Stimulated activated CD8-positive, alpha-beta memory T cell treated with anti-CD3 and anti-CD28 coated beads, Interleukin-2, amount 100 ng/mL, for 1 hour (primary cell): ENCODE measurements at places on chromosomes 4 and X.

DNA sequence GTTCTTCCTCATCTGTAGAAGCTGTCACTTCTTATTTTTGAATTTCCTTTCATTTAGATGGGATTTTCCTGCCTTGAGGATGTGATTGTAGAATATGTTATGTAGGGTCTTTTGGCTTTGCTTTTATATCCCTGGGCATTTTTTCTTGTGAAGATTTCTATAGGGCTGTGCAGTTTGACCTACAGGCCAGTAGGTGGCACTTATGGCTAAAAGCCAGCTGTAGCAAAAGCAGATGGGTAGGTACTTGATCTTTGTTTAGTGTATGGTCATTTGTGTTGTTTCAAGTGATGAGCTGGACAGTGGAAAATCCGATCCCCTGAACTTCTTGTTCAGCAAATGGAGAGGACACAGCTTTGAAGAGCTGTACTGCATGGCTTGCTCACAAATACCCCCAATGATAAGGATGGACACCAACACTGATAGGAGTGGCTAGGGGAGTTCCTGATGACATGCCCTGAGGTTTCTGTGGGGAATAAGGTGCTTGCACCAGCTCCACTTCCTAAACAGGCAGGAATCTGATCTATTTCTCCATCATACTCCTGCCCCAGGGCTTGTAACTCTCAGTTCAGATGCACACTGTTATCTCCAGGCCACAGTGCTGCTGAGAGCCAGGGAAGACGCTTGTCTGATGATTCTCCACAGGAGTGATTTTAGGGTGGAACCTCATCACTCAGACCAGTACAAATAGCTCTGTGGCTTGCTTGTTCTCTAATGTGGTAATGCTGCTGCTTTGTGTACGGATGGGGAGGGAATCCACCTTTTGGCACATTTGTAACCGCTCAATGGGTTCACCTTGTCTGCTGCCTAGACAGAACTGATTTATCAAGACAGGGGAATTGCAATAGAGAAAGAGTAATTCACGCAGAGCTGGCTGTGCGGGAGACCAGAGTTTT lies 417.1 kb upstream of the MAGEB16 start:
- no peak for DNase-seq

DNA sequence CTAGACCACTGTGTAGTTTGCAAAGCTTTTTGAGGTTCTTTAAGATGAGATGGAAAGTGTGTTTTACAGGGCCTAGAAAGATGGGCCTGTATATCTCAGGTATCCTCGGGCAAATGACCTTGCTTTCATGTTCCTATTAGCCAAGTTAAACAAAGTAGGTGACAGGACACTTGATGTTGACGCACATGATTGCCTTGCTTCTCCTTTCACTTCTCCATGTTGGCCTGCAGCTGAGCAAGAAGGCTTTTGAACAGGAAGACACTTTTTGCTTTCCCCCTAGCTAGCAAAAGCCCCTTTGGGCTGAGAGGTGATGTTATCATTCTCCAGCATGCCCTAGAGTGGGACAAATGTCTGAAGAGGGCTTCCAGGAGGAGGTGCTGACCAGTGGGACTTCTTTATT lies 202.1 kb downstream of the GPC3 start:
- DNase-seq: no peak

- DNase-seq: no peak
These were observed 40.9 kb downstream of the EGF start for GRCh38 chr4:109953556-109953955.

DNA sequence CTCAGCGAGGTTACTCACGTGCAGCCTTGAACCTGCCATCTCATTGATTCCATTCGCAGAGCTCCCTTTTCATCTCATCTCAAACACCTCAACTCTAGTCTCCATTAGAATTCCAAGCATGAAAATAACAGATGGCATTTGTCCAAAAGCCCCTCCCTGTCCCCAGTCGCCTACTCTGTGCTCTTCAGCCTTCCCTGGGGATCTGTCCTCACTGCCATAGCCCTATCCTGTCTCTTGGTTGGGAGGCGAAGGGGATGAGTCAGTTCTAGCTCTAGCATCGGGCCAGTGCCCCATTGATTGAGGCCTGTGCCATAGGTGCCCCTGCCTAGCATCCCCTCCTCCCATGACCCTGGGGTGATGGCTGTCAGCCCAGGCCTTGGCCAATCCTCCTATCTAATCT lies 134.0 kb upstream of the PJA1 start:
- DNase-seq: no peak

DNA sequence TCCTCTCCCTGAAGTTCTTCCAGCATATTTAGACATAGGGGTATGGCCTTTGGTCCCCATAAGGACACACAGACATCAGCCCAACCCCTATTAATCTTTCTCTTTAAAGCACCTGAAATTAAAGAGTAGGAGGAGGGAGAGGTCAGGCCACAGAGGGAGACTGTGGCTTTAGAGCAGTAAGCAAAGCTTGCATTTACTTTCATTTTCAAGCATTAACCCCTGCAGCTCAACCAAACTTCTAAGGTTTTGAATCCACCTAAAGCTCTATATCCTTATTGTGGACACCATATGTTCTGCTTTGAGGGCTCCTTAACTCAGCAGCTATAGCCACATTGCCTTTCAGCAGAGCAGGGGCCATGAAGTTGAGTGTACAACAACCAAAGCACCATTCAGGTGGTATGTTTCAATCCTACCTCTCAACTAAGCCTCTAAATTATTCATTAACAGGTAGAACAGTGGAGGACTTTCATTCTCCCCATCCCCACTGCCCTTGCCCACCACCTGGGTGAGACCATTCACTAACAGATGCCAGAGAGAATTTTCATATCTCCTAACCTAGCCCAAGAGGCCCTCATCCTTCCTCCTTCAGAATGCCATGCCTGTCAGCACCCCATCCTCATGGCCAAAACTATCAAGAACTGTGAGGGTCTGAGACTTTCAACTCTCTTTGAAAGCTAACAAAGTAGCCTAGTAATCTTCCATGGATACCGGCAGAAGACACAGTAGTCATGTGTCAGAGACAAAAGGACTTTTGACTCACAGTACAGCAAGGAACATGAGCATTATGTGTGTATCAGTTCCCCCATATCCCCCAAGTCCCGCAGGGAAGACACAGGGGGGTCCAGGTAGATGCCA lies 20.8 kb downstream of the LIN54 start:
- DNase-seq: no peak

DNA sequence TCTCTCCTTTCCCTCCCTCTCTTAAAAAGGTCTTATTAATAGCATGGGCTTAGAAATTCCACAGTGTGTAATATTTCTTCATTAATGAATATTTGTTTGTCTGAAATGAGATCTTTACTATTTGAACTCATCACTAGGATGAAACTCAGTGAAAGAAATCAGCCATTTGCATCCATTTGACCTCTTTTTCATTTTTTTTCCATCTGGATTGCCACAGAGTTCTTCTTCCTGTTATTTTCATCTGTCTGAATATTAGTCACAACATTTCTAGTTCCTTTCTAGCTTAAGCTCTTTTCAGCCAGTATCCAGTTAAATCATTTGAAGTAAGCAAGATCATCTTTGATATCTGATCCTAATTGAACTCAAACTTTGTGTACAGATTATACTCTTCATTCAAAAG lies 69.2 kb upstream of the PLS3 start:
- no peak for DNase-seq

DNA sequence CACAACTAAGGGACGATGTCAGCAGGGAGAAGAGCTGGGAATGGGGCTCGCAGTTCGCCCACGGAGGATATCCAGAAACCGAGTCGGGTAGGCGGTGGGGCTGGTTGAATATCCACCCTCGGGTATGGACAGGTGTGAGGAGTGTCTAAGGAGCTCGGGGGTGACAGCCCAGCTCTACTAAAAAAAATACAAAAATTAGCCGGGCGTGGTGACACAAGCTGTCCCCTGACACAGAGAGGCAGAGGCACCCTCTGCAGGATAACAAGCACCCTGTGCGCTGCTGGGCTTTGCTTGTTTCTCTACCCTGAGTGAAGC lies 12.2 kb upstream of the ASMTL start:
- no peak for DNase-seq

DNA sequence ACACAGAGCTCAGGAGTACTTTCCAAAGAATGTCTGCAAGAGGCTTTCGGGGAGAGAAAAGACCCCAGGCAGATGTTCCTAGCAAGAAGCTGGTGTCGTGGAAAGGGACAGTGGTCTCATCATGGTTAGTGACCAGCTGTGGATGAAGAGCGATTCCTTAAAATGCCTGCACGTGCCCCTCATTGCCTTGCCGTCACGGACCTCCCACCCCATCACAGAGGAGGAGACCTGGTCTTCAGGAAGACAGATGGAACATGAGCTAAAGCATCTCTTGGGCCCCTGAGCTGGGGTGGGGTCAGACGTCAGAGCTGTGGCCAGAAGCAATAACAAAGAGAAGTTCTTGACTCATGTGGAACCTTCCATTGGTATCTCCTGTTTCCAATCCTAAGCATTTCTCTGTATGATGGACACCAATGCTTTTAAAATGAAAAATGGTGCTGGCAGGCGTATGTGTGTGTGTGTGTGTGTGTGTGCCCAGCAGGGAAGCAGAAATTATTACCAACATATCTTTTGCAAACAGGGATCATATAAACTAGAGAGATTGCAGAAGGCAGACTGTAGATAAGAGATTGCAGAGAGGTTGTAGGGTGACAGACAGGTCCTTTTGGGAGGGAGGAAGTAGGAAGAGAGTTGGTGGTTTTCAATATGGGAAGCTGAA lies 25.2 kb upstream of the ASMTL start:
- no peak for DNase-seq

DNA sequence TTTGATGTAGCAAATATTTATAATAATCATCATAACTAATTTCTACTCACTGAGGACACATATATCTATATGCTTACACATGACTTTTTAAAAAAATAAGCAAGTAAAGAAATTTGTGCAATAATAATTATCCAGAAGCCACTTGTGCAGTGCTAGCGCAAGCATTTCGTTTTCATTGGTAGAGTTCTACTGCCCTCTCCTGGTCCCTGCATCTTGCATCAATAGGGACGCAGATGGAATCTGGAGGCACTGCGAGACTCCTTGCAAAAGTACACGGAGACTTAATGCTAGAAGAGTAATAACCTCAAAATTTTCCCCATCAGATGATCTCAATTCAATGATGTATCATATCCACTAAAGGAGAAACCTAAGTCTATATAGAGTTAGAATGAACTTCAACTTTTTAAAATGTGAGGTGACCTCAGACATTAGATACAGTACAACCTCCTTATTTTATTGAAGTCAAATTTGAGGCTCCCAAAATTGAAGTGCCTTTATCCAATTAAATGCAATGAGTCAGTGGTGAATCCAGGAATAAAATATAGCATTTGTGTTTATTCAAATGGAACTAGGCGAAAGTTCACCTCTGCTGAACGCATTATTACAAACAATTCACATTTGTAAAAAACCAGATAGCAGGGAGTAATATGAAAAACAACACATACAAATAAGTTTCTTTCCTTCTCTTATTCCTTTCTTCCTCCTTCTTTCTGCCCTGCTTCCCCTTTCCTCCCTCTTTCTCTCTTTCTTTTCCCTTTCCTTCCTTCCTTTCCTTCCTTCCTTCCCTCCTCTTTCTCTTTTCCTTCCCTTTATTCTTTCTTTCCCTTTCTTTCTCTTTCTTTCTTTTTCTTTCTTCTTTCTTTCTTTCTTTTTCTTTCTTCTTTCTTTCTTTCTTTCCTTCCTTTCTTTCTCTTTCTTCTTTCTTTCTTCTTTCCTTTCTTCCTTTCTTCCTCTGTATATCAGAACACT lies 450.0 kb downstream of the ANKRD50 start:
- DNase-seq: no peak

DNA sequence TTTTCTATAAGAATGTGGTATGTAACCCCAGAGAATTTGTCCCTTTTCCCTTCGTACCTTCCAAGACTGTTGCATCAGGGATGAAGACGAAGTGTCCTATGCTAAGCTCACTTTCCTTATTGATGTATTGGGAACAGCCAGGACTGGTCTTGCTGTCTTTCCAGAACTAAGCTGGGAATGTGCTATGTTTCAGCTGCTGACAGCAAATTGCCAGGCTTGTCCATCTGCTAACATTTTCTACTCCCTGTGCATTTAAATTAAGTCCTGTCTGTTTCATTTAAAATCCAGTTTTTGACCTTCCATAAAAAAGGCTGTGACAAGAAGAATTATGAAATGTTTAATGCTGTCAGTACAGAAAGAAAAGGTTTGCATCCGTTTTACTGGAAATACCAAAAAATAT lies 87.9 kb downstream of the ATP10D start:
- DNase-seq: no peak

DNA sequence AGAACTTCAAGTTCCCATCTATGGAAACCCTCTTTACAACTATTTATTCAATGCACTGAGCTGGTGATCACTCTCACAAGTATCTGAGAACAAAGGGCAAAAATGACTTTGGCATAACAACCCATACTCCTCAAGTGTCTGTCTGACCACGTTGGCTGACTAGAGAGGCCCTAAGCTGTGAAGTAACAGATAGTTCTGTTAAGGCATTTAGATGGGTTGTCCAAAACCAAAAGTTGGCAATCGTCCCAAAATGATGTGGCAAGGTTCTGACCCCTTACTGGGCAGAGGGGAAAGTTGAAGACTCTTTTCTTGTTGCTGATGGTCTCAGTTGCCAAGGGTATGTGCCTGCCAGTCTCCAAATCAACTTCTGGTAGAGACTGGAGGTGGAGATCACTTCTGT lies 524.8 kb downstream of the PPARGC1A start:
- DNase-seq: no peak

DNA sequence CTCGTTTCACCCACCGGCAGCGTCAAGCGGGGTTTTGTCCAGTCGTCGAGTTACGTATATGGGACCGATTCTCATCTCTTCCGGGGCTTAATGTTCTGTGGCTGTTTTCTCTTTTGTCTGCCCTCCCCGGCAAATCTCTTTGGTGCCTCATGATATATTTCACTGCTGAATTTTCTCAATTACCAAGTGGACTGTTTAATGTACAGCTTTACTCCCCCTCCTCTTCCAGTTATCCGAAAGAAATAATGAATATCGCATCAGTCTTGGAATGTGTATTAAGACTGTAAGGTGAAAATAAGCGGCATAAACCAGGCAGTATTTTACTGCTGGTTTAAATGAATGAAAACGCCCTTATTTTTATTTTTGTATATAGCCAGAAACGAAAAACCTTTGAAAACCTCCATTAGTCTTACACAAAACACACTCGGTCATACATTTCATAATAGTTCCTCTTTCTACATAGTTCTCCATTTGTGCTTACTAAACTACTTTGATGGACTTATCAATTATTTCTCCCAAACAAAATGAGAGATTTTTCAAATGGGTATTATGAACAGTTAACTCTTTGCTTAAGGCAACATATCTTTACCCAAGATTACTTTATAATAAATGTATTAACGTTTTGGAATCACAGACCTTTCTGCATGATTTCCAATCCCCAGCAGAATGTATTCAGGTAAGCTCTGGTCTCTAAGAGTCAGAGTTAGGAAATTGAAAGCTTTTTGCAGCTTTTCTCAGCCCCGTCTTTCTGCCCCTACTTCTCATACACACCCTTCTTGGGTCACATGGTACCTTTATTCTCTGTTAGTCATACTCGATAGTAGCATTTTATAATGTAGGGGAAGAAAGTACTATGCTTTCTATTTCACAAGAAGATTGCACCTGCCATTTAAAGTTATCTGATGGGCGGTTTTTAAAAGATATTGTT lies 979 bp downstream of the RP2 start:
- DNase-seq: no peak

- no peak for DNase-seq
These were observed 156.4 kb downstream of the VEGFC start for GRCh38 chr4:176636292-176636691.

GRCh38 chr4:120693816-120694215 lies 228.7 kb downstream of the PRDM5 start:
- DNase-seq: no peak
